ENCODE measurements at places on chromosomes 2 and 18. TPM values are rescaled to one million over a fixed set of nuclear protein-coding genes. Genes with fewer than 3 reads are reported as not detected.

DNA sequence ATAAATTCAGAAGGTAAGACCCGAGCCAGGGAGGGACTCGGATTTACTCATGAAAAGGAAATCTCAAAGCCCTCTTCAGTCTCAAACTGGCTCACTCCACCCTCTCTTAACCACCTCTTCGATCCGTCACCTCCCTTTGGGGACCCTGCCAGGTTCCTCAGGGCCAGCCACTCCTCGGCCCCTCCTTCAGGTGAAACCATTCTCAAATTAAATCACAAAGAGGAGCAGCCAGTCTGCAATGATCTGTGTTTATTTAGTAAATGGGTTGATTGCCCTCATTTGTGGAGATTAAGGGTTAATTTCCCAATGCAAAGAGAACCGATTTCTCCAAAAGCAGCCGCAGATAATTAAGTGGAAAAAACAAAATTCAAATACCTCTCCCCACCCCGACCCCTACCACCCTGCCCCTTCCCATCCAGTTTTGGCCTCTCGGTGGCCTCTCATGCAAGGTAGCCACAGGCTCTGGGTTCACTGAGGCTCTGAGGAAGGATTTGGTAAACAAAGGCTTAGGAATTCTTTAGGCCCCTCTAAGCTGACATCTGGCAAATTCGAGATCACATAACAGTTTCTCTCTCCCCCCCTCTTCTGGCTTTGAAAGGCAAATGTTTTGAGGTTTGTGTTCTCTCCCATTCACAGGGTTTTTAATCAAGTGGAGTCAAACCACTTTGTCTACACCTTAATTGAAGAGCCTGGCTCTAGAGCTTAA lies 10.3 kb upstream of the FZD7 start:
- no peak for DNase-seq

GRCh38 chr2:173547499-173547898 lies 192.8 kb downstream of the CDCA7 start:
- no peak for DNase-seq

DNA sequence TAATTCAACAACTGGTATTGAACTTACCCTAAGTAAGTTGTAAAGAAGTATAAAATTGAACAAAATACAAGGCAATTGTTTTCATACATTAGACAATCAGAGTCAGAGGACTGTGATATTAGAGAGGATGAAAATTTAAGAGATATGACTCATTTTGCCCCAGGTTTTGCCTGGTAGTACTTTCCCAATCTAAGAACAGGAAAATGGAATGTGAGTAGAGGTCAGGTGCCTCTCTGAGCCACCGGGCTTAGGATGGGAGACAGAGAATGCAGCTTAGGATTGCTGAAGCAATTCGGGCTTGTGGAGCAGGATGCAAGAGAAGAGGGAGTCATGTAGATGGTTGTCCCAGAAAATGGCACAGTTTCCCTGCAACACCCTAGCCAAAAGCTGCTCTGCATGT lies 219.7 kb upstream of the CHST9 start:
- DNase-seq: no peak

Gene KCNG2
- 0.46 TPM for polyA plus RNA-seq

Gene HOXD9
- 7.6 TPM for polyA plus RNA-seq

DNA sequence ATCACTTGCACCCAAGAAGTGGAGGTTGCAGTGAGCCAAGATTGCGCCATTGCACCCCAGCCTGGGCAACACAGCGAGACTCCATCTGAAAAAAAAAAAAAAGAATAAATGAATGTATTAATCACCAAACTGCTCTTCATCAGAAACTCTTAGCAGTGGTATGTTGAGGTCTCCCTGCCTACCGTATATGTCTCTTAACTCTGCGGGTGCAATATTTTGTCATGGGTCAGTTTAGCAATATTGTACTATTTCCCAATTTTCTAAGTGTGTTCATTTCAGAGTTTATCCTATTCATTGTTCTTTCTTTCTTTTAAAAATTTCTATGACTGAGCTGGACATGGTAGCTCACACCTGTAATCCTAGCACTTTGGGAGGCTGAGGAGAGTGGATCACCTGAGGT lies 37.9 kb upstream of the MAP4K3 start:
- no peak for DNase-seq

Gene AP1S3
- polyA plus RNA-seq: 0.75 TPM

DNA sequence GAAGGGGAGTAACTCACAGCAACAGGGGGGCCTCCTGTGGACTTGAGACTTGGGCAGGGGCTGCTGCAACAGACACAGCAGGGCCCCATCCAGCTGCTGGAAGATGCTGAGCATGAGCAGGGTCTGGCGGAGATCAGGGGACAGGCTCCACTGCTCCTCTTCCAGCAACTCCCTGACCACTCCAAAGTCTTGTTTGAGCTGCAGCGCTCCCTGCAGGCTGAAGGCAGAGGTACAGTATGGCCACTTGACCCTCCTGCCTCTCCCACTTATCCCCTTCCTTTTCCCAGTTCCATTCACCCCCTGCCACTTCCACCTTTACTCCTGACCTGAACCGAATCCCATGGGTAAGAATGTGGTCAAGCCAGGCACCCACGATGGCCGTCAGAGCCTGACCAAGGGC lies 2.4 kb upstream of the MRPL53 start:
- no peak for DNase-seq

DNA sequence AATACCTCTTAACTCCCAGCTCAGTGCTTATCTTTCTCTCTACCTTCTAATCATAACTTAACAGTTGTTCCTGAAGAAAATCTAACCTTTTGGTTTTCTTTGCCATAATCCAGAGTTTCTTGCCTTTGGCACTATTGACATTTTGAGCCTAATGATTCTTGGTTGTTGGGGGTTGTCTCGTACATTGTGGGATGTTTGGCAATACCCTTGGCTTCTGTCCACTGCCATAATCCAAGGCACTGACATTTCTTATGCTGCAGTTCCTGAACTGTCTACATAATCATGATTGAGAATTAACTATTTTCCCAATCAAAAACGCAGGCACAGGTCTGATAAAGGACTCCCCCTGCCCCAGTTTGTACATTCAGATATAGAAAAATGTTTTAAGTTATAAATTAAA lies 203.2 kb upstream of the MEX3C start:
- no peak for DNase-seq

- no peak for DNase-seq
Measured at GRCh38 chr2:115083711-115084110, 641.3 kb downstream of the DPP10 start.

DNA sequence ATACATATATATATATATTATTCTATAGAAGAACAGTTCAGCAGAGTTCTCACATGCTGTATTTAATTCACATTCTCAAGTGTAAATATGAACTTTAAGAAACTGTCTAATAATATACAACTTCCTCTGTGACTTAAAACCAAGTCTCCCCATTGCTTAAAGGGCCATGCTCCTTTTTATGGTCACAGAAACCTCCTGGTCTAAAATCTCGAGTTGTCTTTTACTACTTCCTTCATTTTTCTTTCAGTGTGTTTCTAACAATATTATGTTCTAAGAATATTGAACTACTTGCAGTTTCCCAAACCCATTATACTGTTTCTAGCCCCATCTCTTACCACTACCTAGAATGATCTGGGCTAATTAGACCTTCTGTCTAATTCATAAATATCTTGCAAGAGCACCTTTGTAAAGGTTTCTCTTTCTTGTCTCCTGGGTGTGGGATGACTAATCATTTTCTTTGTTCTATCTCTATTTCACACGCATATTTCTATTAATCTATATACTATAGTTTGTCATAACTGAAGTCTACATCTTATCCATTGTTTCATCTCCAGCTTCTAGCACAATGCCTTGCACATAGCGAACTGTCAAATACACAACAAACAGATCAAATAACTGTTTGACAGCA lies 48.8 kb downstream of the ERBB4 start:
- no peak for DNase-seq

Gene DUSP11
- 17.0 TPM for polyA plus RNA-seq

DNA sequence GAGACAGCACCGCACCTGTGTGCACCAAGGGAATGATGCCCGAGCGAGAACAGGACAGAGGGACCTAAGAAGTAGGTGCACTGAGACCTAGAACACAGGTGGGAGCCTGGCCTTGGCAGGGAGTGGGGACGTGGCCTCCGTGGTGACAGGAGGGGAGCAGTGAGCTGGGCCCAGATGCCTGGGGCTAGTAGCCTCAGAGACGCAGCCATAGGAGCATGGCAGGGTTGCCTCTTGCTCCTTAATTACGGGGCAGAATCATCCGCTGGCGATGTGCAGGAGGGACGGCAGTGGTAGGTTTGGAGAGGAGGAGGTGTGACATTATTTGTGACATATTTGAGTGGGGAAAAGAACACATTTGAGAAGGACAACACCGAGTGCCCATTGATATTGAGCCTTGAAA lies 57.0 kb upstream of the HPCAL1 start:
- DNase-seq: no peak

DNA sequence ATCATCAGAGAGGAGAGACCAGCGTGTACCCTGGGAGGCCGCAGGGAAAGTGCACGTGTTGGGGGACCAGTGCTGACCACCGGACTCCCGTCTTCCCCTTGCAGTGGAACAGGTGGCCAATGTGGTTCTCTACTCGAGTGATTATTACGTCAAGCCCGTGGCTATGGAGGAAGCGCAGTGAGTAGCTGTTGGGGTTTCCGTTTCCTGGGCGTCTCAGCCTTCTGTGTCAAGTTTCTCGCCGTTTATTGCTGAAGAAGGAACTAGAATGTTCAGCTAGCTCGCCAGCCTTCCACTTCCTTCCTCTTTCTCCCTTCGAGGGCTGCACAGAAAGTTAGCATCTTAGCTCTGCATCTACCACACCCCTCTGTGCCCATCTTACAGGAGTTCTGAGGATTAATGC lies 22.8 kb upstream of the DGKD start:
- DNase-seq: peak; percentile 49

- DNase-seq: no peak
Measured at GRCh38 chr18:29556070-29556469, 1379.1 kb upstream of the CDH2 start.

DNA sequence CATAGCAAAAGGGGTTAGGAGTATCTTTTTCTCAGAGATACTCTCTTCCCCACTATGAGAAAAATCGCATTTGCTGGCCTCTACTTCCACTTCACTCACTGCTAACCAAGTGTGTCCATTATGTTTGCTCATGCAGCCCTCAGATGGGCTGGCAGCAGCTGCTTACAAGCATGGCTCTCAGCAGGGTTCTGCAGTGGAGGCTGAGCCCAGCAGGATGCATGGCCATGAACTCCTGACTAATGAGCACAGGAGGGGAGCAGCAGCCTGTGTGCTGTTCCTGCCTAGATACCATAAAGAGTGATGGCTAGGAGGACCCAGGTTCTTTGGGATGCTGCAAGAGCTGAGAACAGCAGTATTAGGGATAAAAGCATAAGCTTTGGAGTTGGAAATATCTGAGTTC lies 316.9 kb upstream of the THSD7B start:
- no peak for DNase-seq

Gene ADI1
- 63.2 TPM for polyA plus RNA-seq

DNA sequence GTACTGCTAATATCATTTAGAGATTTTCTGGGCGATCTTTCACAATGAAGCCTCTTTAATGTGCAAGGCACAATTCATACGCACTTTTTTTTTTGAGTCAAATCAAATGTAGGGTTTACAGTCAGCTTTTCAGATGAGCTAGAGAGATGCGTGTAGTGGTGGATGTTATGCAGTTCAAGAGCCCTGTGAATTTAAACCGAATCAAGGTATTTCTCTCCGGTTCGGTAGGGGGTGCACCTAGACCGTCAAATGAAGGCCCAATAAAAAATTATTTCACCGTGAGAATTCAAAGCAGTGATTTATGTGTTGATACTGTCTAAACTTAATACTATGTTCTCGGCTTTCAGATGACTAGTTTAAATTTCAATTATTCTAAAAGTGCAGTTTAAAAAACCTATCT lies 1.1 kb downstream of the PTH2R start:
- DNase-seq: no peak

DNA sequence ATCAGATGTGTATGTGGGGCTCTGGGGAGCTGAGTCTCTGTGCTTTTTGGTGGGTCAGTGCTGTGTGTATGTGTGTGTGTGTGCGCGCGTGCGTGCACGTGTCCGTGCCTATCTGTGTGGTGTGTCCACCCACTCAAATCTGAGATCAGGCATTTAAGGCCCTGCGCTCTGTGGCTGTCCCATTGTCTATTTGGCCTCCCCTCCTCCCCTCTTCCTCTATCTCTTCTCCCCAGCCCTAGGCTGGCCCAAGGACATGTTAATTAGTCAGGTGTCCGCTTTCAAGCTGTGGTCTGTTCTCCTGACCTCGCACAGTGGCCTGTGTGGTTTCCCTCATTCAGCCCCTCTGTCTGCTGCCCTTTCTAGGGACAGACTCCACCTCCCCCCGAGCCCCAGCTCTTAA lies 136.4 kb downstream of the DYSF start:
- DNase-seq: no peak

DNA sequence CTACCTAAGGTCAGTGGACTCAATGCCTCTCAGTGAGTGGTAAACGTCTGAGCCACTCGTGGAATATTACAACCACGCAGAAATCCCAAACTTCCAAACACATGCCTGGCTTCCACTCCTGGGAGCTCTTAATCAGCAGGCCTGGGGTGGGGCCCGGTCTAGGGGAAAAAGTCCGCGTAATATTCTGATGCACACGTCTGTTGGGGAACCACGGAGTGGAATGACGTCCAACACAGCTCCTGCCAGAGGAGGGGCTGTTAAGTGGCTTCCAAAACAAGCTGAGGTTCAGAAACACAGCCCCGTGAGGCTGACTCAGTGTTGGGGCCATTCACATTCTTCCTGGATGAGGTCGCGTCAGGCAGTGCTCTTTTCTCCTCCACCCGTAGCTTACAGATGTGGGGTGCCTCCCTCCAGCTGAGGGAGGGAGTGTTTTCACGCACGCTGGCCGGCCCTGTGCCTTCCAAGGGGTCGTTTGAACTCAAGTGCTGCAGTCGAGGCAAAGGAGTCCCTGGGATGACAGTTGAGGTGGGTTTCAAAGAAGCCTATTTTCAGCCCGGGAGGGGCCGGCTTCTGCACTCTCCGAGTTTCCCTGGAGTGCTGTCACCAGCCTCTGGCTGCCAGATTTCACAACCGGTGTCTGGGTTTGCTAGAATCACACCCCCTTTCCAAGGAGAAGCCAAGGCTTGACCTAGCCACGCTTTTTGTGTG lies 73.1 kb downstream of the ACKR3 start:
- DNase-seq: peak; percentile 92

GRCh38 chr2:171553236-171553635 lies 31.0 kb downstream of the CYBRD1 start:
- DNase-seq: no peak

- no peak for DNase-seq
Measured at GRCh38 chr18:69651243-69651642, 250.6 kb downstream of the DOK6 start.

Gene NAT8
- polyA plus RNA-seq: 0.29 TPM

GRCh38 chr2:139296672-139297209 lies 516.6 kb upstream of the NXPH2 start:
- no peak for DNase-seq

Gene DARS1
- polyA plus RNA-seq: 92.3 TPM

Gene TANC1
- 22.2 TPM for polyA plus RNA-seq

Gene DHX57
- polyA plus RNA-seq: 17.0 TPM

DNA sequence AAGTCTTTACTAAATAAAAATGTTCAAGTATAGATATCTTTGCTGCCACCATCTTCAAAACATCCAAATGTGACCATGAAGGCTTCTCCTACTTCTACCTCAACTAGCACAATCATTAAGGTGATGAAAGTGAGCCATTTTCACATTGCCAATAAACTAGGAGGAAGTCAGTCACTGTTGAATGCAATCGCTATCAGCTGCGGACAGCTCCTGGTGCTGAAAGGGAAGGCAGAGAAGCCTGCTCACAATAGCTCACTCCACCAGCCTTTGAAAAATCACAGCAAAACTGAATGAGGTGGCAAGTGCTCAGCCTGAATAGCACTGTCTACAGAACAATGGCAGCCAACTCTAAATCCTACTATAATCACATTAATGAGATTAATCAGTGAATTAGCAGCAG lies 2.2 kb downstream of the MYT1L start:
- peak; percentile 0 for DNase-seq

Gene ASPRV1
- 2.9 TPM for polyA plus RNA-seq

Gene CD8B
- 0.25 TPM for polyA plus RNA-seq
